ENCODE measurements at places on chromosomes 2 and 18.

DNA sequence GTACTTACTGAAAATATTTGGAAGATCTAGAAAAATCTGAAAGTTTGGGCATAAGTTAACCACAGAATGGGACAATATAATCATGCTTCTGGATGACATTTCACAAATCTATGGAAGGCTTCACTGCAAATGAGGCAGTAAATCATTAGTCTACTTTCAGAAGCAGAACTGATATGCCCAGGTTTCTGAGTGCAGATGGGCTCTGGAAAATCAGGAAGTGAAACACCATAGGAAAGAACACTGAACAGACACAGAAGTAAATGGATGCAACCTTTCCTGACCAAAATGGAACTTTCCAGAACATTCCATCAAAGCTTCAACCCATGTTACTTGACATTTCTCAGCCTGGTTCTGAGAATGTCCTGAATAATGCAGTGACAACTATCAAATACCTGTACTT lies 55.1 kb downstream of the KCNG3 start:
- no peak for DNase-seq

GRCh38 chr2:227389661-227390060 lies 1.9 kb upstream of the SCYGR1 start:
- no peak for DNase-seq

DNA sequence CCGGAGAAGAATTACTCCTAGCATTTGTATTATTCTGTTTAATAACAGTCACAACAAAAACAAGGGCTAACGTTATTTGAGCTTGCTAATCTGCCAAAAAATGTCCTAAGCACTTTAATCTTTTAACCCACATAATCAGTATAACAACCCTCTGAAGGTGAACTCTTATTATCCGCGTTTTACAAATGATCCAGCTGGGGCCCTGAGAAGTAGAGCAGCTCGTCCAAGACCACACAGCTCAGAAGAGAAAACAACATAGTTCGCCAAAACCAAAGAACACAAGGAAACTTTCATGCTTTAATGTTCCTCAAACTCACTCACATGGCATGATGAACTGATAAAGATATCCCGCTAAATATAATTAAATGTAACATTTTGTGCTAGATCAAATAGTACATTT lies 159.7 kb upstream of the ZNF236 start:
- DNase-seq, result no peak

- no peak for DNase-seq
Measured at GRCh38 chr2:95048825-95049682, 23.5 kb downstream of the MAL start.

GRCh38 chr18:60732143-60732542 lies 359.6 kb upstream of the MC4R start:
- DNase-seq, result no peak

GRCh38 chr2:205994344-205994743 lies 91.6 kb downstream of the INO80D start:
- no peak for DNase-seq

- DNase-seq, result no peak
Measured at GRCh38 chr2:19456705-19457309, 98.4 kb upstream of the OSR1 start.

DNA sequence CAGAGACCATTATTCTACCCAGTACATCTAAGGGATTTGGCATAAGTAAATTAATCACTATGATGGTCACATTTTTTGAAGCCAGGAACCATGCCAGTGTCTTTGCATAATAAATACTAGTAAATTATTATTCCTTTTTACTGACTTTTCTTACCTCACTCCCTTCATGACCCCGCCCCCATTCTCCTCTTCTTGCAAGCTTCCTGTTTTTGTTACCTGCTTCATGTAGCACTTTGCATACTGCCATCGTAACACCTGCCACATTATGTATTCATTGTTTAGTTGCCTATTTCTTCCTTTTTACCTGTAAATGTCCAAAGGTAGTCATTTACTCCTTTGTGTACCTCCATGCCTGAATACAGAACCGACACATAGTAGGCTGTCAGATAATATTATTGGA lies 309.5 kb downstream of the KIAA1328 start:
- DNase-seq, result no peak

GRCh38 chr2:156892467-156893281 lies 364.8 kb upstream of the GALNT5 start:
- DNase-seq, result peak; percentile 54

DNA sequence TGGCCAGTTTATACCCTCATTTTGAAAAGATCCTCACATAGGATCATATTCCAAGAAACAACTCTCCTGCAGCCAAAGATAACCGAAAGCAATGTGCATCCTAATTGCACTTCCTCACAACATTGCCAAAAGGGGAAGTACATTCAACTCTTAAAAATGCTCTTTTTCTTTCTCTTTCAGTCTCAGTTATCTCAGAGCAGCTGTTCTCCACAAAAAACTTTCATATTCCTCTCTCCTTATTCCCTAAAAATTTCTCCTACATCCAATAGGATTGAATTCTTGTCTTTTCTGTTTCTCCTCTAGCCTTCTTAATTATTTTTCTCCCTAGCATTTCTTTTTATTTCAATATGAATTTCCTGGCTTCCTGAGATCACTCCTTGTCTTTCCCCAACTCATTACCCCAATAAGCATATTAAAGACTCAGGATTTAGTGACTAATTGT lies 7.4 kb upstream of the VRK2 start:
- DNase-seq, result peak; percentile 71

DNA sequence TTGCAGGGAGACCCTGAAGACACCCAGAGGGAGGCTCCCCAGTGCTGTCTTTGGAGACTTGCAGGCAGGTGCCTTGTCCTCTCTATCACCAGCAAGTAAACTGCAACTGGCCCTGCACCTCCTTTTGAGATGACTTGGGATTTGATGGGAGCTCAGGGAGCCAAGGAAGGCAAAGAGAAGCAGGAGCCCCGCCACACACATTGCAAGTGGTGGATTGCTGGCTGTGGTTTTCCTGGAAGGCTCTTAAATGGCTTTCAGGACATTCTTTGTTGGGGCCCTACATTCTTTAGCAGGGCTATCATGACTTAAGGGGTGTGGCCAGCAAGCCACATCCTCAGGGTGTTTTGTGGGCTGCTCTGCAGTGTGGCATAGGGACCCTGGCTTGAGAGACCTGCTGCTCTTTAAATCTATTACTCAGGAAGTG lies 39.9 kb upstream of the CDC42EP3 start:
- peak; percentile 71 for DNase-seq

- DNase-seq, result no peak
Measured at GRCh38 chr2:10894264-10894935, 17.3 kb upstream of the KCNF1 start.

DNA sequence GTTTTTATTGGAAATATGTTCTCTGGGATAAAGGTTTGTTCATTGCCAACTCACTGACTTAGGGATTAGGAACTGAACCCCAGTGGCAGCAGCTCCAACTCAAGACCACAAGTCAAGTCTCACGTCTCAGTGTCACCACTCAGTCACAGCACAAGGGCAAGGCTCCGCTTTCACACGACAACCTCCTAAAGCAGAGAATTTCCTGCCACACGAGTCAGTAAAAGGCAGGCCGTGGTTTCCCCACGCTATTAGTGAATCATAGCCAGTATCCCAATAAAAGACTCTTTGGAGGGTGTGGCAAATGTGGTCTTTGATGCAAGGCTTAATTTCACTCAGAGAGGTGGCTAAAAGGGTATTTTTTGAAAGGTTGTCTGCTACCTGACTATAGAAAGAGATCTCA lies 57.6 kb downstream of the PIEZO2 start:
- no peak for DNase-seq

DNA sequence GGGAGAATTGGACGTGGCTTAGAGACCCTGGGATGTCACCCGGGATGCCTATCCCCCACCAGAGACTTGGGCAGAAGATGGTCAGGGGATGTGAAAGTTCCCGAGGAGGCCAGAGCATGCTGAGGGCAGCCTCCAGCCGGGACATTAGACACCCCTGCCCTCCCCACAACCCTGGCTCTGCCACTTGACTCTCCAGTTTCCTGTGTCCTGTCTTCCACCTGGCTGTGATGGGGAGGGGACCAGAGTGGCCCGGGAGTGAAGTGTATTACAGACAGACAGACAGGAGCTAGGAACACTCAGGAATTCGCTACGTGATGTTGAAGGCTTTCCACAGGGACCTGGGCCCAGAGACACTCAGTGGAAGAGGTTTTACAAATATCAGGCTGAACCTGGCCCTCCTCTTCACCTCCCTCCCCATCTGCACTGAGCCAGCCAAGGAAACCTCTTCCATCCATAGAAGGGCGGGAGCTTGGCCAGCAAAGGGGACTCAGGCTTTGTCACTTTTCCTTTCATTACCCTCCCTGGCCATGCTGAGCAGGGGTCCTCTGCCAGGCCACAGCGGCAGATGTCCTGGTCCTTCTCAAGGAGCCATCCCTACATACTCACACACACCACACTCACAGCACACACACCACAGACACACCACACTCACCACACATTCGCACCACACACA lies 60.7 kb downstream of the SDC1 start:
- DNase-seq, result peak; percentile 28

DNA sequence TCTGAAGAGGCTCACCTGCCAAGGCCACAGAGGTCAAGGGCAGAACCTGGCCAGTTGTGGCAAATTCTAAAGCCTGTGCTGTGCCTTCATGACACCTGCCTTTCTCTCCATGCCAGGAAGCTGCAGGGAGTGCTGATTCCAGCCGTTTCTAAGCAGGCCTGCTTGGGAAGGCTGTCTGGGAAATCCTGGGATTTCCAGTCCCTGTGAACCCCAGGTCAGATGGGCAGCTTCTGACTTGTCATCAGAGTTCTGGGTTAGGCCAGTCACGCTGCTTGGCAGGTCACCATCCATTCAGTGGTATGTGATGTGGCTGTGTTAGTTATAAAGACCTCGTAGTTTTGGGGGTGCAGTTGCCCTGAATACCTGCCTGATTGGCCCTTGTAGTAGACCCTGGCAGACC lies 70.7 kb upstream of the ALPP start:
- DNase-seq, result no peak

- peak; percentile 73 for DNase-seq
Measured at GRCh38 chr2:233856184-233856583, 1.8 kb upstream of the HJURP start.

DNA sequence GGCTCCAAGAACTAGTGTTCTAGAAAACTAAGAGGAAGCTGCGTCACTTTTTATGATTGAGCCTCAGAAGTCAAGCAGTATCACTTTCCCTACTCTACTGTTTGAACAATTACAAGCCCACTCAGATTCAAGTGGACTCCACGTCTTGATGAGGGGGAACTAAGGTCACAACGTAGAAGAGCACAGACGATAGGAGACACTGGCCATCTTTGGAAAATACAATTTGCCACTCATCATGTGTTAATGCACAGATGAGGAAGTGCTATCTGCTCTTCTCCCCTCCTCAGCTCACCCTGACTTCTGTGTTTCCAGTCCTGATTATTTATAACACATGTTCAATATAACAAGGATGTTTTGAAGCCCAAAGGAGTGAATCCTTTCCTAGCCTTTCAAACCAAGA lies 76.1 kb upstream of the CYP1B1 start:
- DNase-seq, result no peak

DNA sequence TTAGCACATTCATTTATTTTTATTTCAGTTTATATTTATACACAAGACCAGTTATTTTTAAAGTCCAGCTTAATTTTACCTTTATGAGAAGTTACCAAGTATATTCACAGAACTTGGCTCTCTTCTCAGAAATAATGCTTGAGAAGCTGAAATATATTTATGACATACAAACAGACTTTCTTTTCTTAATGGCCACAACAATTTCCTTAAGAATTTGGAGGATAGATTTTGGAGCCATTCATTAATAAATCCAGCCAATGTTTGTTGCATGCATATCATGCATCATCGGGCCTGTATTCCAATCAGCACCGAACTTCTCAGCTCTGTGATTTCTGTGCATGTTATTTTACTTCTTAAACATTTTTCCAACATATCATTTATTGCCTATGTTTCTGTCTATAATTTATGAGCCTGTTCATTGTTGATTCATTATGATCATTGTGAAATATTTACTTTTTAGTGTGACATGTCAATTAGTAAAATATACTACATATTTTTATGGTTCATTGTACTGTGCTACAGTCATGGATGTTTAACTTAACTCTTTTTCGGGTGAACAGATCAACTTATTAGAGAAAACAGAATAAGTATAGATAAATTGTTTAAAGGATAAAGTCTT lies 3.5 kb downstream of the GULP1 start:
- DNase-seq, result no peak

- DNase-seq, result no peak
Measured at GRCh38 chr2:74188696-74189095, 9.7 kb upstream of the MTHFD2 start.
